Stimulated activated CD8-positive, alpha-beta memory T cell treated with anti-CD3 and anti-CD28 coated beads, Interleukin-7, amount 100 ng/mL, for 24 hours (primary cell): ENCODE measurements at places on chromosomes 16 and 17.

DNA sequence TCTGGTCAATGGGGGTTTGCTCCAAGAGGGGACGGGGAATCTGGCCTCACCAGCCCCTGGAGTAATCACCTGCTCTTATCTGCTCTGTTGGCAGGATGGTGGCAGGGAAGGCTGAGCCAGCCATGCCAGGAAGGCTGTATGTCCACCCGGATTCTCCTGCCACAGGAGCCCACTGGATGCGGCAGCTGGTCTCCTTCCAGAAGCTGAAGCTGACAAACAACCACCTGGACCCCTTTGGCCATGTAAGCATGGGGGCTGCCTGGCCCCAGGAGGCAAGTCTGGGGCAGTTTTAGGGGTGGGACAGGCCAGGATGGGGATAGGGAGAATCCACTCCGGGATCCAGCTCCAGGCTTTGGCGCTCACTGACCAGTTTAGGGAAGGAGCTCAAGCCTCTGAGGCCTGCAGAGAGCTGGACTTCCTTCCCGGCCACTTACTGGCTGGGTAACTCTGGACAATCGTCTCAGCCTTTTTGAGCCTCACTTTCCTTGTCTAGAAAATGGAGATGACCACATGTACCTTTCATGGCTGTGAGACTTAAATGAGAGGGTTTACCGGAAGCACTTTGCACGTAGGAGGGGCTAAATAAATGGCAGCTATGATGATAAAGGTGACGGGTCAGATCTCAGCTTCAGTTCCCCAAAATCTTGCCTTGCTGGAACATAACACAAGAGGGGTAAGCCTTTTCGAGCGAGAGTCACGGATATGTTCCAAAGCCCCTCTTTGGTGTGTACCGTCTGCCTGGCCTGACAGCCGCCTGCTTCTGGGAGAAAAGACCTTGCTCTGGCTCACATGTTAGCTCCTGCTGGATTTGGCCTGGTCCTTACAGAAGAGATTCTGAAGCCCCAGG lies 15.4 kb downstream of the TBX4 start:
- no peak for DNase-seq

GRCh38 chr17:28038802-28039201 lies 3.7 kb upstream of the NLK start:
- DNase-seq, result no peak

DNA sequence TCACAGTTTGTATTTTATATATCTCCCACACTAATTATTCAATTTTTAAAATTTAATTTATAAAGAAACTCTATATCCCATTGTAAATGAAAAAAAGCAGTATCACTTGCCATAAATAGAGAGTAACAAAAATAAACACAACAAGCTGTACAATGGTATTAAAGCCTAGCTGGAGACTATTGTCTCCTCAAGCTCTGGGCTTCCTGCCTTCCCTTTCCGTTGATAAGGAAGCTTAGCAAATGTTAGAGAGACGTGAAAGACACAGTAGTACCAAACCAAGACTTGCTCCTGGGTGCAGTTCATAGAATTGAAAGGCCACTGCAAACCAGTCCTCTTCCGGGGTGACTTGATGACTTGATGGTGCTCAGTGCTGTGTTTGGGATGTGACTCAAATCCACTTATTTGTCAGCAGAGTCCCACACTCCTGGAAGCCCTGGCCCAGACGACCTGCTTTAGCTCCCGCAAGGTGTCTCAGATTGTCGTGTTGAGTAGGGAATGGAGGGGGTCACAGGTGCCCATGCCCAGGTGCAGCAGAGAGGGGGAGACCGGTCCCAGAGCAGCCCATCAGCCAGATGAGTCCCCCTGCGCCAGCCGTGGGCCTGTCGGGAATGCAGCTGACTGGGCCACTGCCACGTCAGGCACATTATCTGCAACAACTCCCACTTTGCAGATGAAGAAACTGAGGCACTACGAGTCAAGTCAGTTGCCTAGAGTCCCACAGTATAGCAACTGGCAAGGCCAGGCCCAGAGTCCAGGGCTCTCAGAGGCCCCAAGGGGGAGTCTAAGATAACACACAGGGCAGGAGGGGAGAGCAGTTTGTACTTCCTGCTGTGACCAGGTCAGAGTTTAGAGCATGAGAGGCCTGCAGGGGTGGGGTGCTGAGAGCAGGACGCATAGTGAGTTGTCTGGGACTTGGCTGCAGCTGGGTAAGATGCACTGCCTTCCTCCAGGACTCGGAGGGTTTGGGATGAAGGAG lies 40.5 kb downstream of the PSME3IP1 start:
- DNase-seq, result no peak

GRCh38 chr17:45144199-45145034 lies 3.9 kb upstream of the HEXIM1 start:
- DNase-seq, result no peak

- no peak for DNase-seq
Observed at GRCh38 chr16:1940273-1941161, 2.5 kb downstream of the MSRB1 start.

- no peak for DNase-seq
Observed at GRCh38 chr17:78130090-78130436, 508 bp upstream of the TMC8 start.
